ENCODE measurements at places on chromosomes 4 and X.

- no peak for DNase-seq
Observed at GRCh38 chr4:102338405-102338804, 6.9 kb downstream of the SLC39A8 start.

GRCh38 chrX:57083143-57083542, 38.2 kb downstream of the SPIN2B start:
- DNase-seq: no peak

- DNase-seq: no peak
Observed at GRCh38 chr4:1824746-1825145, 31.2 kb downstream of the LETM1 start.

GRCh38 chrX:115260330-115260729, 26.4 kb upstream of the LRCH2 start:
- DNase-seq: no peak

GRCh38 chr4:114385195-114385985, 213.2 kb upstream of the UGT8 start:
- DNase-seq: no peak

GRCh38 chr4:79979785-79980437, 93.1 kb downstream of the ANTXR2 start:
- DNase-seq: no peak

DNA sequence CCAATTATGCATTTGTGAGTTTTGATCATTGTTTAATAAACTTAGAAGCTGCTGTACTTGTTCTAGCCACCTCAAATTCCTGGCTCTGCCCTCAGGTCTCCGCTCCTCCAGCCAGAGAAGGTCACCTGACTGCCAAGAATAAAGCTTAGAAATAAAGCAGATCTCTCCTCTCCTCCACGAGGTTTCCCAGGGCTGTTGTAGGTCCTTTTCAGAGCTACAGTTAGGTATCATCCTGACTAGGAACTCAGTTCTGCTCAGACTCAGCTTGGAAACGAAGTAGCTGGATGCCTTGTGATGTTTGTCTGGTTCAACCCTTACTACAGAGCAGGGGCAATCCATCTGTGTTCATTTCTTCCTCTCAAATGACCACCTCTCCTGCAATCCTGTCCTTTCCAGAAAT, 79.1 kb upstream of the RAPGEF2 start:
- DNase-seq: no peak

DNA sequence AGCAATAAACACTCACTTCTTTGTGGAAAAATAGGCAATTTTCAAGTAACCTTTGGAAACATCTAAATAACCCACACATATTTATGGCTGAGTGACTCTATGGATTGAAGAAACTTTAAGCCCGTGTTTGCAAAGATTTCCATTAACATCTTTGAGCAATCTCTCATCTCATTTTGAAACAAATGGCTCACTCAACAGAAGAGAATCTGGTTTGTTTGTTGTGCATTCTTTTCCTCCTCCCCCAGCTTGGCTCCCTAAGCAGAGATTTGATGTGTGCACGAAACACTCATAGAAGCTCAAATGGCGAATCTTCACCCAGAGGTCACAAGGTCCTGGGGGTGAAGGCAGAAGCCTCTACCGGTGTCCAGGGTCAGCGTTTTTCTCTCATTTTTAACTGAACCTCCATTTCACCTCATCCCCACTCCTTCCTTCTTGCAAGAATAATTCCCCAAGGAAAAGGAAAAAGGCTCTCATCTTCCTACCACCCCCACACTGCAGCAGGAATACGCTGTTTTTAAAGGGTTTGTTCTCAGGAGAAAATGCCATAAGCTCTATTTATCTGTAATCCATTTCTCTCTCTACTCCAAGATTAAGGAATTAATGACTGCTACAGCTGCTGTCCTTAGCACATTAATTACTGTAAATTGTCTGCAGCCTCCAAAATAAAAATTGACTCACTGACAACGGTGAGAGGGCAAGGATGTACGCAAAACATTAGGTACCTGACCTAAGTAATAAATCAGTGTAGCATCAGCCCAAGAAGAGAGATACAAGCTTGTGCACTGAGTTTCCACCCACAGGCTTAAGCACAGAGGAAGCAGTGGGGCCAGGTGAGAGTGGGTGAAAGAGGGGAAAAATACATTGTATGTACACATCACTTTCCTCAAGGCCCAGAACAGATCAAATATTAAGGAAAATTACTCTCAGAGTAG, 307.6 kb upstream of the NOCT start:
- DNase-seq: no peak

- no peak for DNase-seq
Observed at GRCh38 chr4:153207567-153207966, 3.3 kb downstream of the TRIM2 start.

GRCh38 chr4:92599044-92599443, 295.3 kb downstream of the GRID2 start:
- DNase-seq: no peak

- no peak for DNase-seq
Observed at GRCh38 chr4:158858410-158859199, 89.8 kb downstream of the FNIP2 start.

- DNase-seq: peak; percentile 50
Observed at GRCh38 chrX:154649503-154650220, 3.7 kb downstream of the CTAG2 start.

DNA sequence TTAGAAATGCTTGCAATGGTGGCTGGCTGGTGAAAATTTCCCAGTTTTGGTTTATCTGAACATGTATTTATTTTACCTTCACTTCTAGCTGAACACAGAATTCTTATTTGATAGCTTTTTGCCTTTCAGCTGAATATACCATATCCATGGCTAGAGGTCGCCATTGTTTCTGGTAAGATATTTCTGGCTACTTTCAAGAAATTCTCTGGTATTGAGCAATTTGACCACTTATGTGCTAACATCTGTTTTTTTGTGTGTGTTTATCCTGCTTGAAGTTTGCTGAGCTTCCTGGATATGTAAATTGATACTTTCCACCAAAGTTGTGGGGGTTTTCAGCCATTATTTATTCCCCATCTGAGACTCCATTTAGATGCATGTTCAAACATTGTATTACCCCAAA, 75.4 kb downstream of the FBXW7 start:
- DNase-seq: no peak

- DNase-seq: no peak
Observed at GRCh38 chr4:38911257-38911656, 43.7 kb downstream of the FAM114A1 start.

DNA sequence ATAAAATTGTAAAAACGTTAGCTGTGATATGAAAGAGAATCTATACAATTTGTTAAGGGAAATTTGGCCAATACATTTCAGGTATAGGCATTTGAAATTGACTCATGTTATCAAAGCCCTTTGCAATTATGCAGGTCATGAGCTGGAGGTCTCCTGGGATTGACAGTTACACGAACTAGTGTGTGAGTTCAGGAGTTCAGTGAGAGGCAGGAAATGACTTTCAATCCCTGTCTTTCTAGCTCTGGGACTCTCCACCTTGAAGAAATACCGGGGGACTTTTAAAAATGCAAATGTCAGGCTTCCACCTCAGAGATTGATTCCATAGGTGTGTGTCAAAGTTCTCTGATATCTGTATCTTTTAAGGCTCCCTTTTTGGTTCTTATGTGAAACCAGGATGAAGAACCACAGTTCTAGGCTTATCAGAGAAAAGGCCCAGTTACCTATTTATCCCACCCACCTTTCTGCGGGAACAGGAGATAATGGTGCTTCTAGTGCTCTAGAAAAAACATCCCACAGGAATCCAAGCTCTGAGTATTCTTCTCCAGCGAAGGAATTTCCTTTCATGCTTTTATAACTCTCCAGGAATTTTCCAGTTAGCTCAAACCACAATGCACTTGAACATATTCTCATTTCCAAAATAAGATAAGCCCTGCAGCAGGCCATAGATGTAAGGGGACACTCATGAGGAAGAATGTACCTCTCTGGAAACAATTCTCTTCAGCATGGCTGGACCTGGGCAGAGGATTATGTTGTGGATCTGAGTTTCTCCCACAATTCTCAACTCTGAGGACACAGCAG, 501.0 kb downstream of the IDS start:
- DNase-seq: no peak

Data from coronary artery (tissue), 2 donors.